ENCODE measurements at places on chromosomes 2 and 18.
A peak's percentile ranks its signal among the peaks of the same experiment; 100 is the strongest.

DNA sequence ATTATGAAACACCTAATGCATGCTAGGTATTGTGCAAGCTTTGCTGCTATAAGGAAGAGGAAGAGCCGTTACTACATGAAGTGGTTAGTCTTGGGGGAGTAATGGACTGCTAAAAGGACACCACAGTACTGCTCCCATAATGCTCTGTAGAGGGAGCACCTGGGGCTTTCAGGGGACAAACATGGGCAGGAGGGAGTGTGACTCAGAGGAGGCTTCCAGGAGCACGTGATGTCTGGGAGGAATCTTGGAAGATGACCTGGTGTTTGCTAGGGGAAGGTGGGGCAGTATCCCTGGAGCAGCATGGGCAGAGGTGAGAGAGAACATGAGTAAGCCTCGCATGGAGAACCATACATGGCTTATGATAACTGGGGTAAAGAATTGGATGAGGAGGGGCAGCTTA is 18.8 kb downstream of the MAPK4 start:
- no peak for DNase-seq

GRCh38 chr2:27162151-27163121 is 13.6 kb downstream of the TCF23 start:
- DNase-seq: no peak

DNA sequence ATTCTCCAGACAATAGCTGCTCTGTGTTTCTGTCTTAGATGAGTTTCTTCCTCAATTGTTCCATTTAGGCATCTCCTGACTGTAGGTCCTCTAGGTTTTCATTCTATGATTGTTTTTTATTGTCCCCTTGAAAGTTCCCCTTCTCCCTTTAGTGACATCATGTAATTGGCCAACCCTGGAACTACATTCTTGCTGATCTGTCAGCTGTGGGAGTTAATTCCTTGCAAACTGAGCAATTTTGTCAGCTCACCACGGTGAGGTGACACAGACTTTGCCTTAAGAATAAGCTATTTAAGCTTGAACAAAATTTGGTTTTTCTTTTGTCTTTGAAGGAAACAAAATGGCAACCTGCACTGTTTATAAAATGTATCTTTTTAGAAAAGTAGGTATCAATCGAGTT is 95.9 kb downstream of the TXNL1 start:
- DNase-seq: no peak

- no peak for DNase-seq
Observed at GRCh38 chr2:144349674-144350073, 170.2 kb downstream of the ZEB2 start.

GRCh38 chr2:233235977-233236376 is 15.5 kb upstream of the ATG16L1 start:
- DNase-seq: no peak

DNA sequence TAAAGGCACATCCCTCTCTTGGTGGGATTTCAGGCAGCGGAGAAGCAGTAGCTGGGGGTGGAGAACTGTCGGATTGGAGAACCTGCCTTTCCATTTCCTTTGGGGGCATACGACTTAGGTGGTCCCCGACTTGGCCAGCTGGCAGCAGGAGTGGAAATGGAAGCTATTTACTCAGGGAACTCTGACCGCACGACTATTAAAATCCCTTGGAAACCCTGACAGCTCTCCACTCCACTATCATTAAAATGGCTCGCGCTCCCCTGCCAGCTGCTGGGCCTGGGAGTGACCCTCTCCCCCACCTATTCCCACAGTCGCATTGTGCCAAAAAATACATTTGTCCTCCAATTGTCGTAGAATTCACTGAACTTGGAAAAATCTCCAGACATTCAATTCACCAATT is 77.7 kb upstream of the APCDD1 start:
- no peak for DNase-seq

DNA sequence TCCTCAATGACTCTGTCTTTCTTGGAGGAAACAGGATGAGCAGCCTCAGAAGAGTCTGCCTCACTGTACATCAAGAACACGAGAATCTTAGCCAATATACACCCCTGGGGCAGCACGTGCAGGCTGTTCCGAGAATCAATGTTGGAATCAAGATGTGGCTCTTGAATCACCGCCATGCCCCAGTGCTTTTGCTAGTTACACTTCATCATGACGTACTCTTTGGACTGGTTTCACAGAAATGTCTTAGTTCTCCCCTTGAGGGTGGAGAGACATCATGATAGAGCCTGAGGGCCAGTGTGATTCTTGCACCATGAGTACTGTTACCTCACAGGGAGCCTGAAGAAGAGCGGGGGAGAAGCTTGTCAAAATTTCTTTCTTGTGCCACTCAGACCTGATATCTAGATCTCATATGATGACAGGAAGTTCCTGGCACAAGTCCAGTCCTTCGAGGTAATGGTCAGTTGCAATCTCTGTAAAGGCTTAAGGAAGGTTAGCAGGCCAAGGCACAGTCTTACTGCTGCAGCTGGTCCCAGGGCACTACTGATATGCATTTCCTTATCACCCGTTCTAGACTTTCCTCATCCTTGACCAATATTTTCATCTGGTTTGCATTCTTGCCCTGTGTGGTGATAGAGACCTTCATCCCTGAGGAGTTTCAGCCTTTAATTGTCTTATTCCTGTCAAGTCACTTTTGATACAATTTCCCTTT is 28.2 kb upstream of the STAT4 start:
- no peak for DNase-seq

DNA sequence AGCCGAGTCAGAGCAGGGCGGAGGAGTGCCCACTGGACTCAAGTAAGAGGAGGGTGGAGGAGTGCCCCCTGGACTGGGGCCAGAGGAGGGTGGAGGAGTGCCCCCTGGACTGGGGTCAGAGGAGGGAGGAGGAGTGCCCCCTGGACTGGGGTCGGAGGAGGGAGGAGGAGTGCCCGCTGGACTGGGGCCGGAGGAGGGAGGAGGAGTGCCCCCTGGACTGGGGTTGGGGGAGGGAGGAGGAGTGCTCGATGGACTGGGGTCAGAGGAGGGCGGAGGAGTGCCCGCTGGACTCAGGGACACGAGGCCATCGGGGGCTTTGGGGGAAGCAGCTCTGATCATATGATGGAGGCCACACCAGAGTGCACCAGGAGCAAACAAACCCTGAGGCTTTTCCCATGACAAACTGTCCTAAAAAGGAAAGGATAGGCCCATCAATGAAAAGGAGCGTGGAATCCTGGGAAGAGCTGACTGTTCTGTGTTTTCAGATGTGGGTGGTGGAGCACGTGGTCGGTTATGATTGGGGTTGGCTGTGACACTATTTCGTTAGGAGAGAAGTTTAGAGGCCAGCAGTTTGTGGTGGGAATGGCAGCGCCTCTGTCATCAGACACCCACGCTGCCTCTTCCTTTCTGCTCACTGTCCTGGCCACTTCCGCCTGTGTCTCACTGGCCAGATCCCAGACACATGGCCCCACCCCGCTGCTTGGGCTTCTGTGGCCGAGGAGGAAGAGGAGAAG is 24.5 kb upstream of the HPCAL1 start:
- no peak for DNase-seq

DNA sequence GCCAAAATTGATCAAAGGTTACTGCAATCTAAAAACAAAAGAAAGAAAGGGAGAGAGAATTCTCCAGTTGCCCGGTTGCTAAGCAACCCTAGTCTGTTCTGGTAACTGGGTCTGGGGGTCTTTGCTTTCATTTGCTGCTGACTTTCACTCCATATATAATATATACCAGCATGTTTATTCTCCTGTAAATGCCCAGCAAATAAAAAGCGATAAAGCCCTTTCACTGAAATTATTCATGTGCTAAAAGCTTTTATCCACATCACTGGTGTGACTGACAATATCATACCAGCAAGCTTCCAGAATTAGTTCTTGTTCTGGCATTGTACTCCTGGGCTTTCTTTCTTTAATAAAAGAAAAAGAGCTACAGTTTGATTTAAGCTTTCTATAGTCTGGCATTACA is 75.5 kb upstream of the ST8SIA3 start:
- no peak for DNase-seq

DNA sequence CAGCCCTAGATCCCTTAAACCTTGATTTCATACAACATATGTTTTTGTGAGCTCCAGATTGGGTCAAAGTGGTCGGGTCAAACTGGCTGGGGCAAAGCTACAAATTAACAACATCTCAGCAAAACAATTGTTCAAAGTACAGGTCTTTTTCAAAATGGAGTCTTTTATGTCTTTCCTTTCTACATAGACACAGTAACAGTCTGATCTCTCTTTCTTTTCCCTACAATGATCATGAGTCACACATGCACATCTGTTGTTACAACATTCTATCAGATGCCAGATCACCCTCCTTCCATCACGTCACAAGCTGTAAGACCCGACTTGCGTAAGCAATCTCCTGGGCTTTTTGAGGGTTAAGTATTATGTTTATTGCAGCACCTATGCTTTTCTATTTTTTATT is 55.1 kb downstream of the RHOB start:
- DNase-seq: peak; percentile 66

- DNase-seq: no peak
Observed at GRCh38 chr2:202376460-202377206, 506 bp downstream of the BMPR2 start.

GRCh38 chr18:40883271-40883670 is 1071.8 kb upstream of the PIK3C3 start:
- no peak for DNase-seq

DNA sequence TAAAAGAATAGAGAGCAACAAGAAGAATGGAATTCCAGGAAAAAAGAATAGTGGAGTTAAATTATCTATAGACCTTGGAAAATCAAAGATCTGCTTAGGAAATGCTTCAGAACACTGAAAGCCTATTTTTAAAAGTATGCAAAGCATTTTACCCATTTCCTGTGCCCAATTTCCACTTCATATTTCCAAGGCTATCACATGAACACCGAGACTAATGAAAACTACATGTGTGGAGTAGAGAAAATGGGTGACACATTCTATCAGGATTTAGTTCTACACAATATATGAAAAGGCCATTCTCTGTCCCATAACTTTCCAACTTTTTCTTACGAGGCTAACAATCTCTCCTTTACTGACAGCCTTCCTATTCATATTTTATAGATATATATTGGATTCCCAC is 279.4 kb downstream of the CCDC178 start:
- DNase-seq: no peak

DNA sequence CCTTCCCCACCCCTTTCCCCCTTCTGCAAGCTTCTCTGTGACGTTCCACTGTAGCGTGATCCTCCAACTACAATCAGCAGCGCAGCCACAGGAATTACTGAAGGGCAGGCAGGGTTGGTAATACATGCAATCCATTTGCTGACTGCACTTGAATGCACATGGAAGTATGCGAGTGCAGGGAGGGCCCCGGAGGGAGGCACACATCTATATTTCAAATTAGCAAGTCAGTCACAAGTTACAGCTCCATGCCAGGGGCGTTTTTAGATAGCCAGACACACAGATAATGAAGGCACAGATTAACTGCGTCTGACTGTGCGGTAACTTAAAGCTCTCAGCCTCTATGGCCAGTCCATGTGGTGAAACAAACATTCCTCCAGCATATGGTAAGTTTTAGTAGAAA is 209.2 kb upstream of the GATA6 start:
- DNase-seq: no peak

DNA sequence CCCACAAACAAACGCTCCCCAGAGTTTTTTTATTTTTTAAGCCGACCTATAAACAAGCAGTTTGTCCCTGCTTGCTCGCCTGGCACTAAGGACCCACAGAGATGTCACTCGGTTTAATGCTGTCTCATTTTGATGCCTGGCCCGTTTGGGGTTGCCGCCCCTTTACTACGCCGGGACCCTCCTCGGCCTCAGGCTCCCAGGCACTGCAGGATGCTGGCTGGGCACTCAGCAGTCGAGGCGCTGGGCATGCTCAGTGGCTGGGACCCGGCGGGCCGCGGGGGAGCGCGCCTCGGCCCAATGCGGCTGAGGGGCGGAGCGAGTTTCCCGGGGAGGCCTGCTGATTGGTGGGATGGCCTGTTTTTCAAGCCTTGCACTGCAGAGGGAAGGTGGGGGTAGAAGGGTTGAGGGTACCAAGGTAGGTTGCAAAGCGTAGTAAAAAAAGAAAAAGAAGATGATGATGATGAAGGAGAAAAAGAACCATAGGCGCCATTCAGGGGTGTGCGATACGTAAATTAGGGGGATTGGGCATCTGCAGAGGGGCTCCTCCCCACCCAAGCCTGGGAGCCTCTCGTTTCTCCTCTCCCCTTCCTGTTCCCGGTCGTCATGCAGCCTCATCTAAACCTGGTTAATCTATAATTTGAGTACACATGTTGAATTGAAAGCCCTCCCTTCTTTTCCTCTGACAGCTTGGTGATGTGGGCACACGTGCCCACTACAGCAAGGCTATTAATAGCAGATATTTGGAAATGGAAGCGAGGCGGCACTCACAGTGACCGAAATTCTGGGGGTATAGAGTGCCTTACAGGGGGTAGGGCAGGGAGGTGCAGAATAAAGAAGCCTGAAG is 1.5 kb upstream of the IRS1 start:
- peak; percentile 82 for DNase-seq

GRCh38 chr18:13043066-13043465 is 51.9 kb downstream of the CEP192 start:
- DNase-seq: no peak

DNA sequence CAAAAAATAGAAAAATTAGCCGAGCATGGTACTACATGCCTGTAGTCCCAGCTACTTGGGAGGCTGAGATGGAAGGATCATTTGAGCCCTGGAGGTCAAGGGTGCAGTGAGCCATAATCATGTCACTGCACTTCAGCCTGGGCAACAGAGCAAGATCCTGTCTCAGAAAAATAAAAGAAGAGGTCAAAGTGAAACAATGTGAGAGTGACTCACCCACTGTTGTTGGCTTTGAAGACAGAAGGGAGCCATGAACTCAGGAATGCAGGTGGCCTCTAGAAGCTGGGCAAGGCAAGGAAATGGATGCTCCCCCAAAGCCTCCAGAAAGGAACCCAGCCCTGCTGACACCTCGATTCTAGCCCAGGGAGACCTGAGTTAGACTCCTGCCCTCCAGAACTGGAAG is 3.7 kb upstream of the TMEM214 start:
- DNase-seq: no peak

DNA sequence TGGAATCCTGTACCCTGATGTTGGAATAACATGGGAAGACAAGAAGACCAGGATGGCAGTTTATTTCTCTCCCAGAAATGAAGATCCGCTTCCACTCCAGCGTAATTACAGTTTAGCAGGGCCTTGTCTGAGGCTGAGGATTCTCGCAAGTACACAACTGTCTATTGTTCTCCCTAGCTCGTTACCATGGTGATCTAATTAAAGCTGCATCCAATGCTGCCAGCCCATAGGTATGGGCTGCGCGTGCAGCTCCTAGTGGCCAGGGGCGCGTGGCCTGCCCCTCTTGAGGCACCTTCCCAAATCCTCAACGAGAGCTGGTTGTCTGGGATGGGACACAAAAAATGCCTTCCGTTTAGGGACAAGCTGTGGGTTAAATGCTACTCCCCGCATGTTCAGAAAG is 344.9 kb downstream of the CYRIA start:
- DNase-seq: no peak

DNA sequence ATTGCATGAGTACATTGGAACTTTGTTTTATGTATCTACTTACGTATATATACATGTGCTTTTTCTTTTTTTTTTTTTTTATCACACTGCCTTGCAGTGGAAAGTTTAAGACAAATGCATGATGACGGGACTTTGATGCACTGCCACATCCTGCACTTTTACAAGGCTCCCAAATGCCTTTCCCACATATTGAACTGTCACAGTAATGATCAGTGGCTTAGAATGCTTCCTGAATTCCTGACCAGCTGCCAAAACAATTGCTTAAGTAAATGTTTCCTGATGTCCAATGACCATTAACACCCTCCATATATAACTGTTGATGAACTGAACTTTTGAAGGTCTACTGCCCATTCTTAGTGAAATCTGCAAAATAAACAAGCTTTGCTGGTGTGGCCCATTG is 60.2 kb downstream of the LYPD6B start:
- DNase-seq: no peak

Measured in SIG-M5 (cell line).